ENCODE measurements at places on chromosomes 4 and X.
A peak's percentile ranks its signal among the peaks of the same experiment; 100 is the strongest.

- no peak for DNase-seq
Observed at GRCh38 chrX:52839137-52839536, 28.1 kb downstream of the XAGE5 start.

GRCh38 chr4:75821966-75822365, 80.3 kb downstream of the PPEF2 start:
- DNase-seq, result peak; percentile 66

DNA sequence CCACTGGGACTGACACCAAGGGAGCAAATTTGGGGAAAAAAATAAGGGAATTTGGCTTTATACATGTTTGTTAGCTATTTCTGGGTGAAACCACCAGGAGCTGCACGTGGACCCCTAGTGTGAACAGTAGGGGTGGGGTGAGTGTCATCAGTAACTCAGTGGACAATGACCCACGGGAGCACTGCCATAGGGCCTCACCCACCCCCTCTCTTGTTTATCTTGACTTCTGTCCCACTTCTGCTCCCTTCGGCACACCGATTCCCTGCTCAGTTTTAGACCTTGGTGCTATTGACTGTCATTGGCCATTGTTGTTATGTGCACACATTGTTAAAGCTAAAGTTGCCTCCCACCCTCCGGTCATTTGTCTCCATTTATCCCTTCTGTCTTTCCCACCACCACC, 9.0 kb downstream of the ACOX3 start:
- no peak for DNase-seq

- DNase-seq, result peak; percentile 66
Observed at GRCh38 chr4:98261405-98262291, 464 bp downstream of the RAP1GDS1 start.

GRCh38 chr4:88582493-88582892, 9.8 kb upstream of the HERC3 start:
- DNase-seq, result no peak

DNA sequence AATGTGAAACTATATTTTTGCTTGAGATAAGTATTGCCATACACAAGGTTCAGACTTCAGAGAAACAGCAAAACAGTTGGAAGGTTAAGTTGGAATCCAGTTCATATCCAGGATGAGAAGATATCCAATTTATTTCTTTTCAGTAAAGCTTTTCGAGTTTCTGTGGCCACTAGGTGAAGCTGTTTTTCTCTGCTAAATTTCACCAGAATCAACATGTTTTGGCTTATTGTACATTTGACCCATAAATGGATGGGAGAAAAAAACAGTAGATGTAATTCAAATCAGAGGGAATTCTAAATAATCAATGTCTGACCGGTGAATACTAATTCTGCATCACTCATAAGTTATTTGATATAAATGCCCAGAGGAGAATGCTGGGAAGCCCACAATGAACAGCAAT, 9.1 kb upstream of the METTL14 start:
- peak; percentile 19 for DNase-seq

DNA sequence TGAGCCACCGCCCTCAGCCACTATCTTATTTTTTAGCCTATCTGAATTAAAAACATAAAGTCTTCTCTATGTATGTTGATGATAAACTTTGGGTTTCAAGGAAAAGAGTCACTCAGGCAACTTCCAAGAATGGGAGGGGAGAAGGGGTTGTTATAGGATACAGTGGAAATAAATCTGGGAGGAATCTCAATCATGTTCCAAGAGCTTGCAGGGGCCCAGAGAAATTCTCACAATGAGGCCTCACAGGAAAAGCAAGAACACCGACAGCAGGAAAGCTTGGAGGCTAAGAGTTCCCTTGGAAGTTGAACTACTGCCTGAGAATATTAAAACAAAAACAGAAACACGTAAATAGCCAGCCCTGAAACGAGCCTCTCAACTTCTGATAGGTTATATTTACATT, 384.6 kb upstream of the IGFBP7 start:
- DNase-seq, result no peak

- DNase-seq, result no peak
Observed at GRCh38 chr4:73762409-73762808, 22.0 kb downstream of the CXCL8 start.

DNA sequence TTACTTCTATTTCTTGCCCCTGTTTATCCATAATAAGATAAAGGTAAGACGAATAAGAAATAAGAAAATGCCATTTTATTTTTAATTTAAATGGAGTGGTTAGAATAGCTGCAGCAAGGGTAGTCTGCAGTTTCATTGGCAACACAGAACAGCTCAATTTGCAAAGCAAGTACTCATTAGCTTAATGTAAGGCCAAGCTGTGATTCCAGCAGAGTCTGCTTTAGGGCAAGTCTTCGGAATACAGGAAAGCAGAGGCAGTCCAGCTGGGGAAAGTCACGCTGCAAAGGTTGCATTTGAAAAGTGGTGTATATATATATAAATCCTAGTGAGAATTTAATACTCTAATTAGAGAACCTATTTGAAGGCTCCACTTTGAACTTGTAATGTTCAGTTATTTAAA, 59.0 kb downstream of the ANXA10 start:
- no peak for DNase-seq

GRCh38 chr4:155954939-155955338, 1.3 kb upstream of the CTSO start:
- DNase-seq, result peak; percentile 21

DNA sequence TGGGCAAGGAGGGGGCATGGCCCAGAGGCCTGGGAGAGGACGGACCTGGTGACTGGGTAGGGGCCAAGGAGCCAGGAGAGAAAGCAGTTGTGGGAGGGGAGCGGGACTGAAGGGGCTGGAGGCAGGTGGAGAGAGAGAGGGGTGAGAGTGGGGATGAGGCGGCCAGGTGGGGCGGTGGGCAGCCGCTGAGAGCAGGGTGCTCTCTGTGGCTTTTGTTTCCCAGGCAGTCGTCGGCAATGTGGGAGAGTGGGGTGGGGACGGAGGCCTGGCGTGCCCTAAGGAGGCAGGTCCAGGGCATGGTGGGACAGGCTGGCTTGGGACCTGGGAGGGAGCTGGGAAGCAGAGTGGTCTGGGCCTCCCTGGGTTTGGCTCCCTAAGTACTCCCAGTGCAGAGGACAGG, 3.2 kb upstream of the ATP2B3 start:
- no peak for DNase-seq

- DNase-seq, result peak; percentile 30
Observed at GRCh38 chr4:101967697-101968346, 177.3 kb downstream of the BANK1 start.

DNA sequence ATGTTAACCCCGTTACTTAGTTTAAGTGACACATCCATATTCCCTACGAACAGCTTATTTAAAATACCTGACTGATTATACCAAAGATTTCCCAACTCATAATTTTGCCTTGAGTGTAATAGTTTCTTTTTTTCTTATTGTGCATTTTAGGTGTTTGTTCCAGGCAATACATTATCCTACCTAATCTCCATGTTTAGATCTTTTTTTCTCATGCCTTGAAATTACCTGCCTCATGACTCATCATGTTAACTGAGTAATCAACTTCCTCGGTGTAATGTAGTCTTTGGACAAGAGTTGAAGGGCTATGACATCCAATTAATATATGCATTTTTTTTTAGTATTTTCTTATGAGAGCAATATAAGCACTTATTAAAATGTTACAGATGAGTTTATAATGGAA, 228.7 kb upstream of the ANKRD50 start:
- no peak for DNase-seq

DNA sequence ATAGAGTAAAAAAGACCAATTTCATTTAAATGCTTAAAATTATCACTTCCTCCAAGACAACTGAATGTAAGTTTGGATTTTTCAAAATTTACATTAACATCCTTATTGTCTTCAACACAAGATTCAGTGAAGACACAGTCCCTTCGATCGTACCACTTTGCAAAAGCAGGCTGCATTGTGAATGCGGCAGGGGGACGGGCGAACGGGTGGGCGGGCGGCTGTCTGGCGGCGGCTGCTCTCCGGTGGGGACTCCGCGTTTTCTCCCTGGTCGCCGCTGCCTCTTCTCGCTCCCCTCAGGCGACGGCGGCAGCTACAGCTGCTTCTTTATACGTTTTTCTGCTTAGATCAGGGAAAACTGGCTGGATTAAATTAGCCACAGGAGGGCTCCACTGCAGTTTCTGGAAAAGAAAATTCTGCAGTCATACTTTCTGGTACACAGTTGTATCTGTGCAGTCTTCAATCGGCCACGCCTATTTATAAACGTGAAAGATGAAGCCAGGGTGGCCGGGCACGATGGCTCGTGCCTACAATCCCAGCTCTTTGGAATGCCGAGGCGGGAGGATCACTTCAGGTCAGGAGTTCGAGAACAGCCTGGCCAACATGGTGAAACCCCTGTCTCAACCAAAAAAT, 33.9 kb upstream of the HPF1 start:
- DNase-seq, result peak; percentile 79

- peak; percentile 52 for DNase-seq
Observed at GRCh38 chr4:53511014-53511413, 80.3 kb downstream of the LNX1 start.

GRCh38 chr4:8215001-8215427, 15.9 kb downstream of the SH3TC1 start:
- DNase-seq, result peak; percentile 59

DNA sequence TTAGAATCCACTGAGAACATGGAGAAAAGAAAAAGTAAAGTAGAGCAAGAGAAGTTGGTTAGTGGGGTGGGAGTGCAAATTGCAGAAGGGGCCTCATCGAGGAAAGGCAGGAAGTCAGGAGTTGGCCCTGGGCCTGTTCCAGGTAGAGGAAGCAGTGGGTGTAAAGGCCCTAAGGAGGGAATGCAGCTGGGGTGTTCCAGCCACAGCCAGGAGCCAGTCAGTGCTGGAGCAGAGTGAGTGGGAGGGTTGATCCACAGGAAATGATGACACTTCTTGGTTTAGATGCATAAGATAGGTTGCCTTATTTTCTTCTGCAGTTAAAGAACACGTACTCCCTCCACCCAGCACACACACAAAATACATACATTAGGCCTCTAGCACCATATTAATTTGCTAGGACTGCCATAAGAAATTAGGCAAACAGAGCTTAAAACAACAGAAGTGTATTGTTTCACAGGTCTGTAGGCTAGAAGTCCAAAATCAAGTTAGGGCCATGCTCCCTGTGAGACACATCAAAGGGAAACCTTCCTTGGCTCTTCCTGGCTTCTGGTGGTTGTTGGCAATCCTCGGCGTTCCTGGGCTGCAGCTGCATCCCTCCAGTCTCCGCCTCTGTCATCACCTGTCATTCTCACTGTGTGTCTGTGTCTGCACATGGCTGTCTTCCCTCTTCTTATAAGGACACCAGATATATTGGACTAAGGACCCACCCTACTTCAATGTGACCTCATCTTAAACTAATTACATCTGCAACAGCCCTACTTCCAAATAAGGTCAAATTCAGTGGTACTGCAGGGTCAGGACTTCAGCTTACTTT, 205.9 kb downstream of the AASDH start:
- no peak for DNase-seq

DNA sequence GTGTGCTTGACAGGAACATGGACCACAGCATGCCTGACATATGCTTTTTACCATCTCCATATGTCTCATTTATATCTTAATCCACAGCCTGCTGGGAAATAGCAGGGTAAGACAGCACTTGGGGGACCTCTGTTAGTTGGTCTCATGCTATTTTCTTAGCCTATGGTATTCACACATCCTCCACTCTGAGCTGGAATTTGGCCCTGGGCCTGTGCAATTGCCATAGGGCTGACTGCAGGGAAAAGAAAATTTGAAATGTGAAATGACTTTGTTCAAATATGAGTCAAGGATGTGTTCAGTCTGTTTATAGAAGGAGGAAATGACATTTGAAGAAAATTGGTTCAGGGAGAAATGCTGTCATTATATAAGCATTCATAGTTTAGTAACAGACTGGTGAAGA, 9.6 kb upstream of the MAP7D3 start:
- DNase-seq, result peak; percentile 88

GRCh38 chrX:71618303-71618721, at the start of gene CXCR3:
Gene CXCR3, minus strand, starts transcription at chrX:71618511. Its CDS starts 62 bp downstream, at chrX:71618449.
- DNase-seq, result no peak

- no peak for DNase-seq
Observed at GRCh38 chr4:145093638-145094037, 4.4 kb downstream of the ANAPC10 start.

- DNase-seq, result no peak
Observed at GRCh38 chrX:10246846-10247245, 90.1 kb downstream of the CLCN4 start.

DNA sequence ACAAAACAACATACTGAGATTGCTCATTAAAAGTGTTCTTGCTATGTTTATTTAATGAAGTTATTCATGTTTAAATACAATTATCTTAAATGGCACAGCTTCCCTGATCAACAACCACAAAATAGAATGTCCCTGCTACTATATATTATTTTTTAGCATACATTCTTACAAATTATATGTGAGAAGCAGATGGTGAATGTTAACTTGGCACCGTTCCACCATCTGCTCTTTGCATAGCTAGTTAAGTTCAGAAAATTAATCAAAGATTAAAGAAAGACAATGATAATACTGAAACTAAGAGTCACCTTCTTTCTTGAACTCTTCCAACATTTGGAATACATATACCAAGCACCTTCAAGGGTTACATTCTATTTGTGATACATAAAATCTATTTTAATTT, 94.2 kb downstream of the PPP3CA start:
- DNase-seq, result no peak

GRCh38 chrX:128518508-128518907, 466.3 kb upstream of the ACTRT1 start:
- DNase-seq, result no peak

Data from foreskin fibroblast (primary cell).